Left forelimb (tissue), 1 donor: ENCODE measurements at places on chromosomes 2 and 18.

- no peak for DNase-seq
These were observed 1.2 kb downstream of the TNS1 start for GRCh38 chr2:218001629-218002028.

- no peak for DNase-seq
These were observed 48.1 kb upstream of the SLC35G4 start for GRCh38 chr18:11561293-11561692.

DNA sequence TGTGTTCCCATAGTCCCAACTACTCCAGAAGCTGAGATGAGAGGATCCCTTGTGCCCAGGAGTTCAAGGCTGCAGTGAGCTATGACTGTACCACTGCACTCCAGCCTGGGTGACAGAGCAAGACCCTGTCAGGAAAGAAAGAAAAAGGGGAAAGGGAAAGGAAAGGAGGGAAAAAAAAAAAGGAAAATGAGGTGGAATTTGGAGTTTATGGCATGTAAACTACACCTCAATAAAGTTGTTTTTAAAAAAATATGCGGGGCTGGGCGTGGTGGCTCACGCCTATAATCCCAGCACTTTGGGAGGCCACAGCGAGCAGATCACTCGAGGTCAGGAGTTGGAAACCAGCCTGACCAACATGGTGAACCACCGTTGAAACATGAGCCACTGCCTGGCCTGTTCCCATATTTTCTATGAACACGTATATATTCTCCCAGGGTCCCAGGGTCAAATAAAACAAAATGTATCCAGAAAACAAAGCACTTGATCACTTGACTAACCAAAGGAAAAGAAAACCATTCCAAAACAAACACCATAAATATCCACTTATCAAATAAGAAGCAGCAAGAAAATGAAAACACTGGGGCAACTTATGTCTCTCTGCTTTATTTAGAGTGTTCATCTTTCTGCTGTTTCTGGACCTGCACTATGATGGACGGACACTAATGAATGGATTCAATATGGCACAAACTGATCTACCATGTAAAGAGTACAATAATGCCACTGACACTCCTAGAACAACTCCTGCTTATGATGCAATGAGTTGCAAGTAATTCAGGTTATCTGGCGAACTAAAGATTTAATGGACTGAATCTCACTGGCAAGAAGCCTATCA is 56.8 kb downstream of the ASXL2 start:
- DNase-seq: no peak

DNA sequence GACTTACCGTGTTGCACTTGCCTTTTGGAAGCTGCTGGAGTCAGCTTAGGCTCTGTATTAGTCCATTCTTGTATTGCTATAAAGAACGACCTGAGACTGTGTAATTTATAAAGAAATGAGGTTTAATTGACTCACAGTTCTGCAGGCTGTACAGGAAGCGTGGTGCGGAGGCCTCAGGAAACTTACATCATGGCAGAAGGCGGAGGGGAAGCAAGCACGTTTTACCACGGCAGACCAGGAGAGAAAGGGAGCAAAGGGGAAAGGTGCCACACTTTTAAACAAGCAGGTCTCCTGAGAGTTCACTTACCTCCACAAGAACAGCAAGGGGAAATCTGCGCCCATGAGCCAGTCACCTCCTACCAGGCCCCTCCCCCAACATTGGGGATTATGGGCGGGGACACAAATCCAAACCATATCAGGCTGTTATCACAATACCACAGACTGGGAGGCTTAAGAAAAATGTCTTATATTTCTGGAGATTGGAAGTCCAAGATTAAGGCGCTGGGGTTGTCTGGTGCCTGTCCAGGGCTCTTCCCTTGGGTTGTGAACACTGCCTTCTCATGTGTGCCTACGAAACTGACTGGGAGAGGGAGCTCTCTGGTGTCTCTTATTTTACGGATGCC is 3.6 kb upstream of the D2HGDH start:
- DNase-seq: no peak

DNA sequence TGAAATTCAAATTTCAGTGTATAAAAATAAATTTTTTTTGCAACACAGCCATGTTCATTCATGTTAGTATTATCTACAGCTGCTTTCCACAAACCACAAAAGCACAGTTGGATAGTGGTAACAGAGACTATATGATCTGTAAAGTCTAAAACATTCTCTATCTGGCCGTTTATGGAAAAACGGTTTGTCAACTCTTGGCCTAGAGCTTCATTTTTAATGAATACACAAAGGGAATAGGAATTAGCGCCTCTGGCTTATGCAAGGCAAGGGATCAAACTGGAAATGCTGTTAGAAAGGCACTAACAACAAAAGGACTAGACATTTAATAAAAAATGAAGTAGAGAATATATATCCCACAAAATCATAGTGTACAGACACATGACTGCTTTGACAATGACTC is 211.9 kb downstream of the EXOC6B start:
- DNase-seq: no peak

DNA sequence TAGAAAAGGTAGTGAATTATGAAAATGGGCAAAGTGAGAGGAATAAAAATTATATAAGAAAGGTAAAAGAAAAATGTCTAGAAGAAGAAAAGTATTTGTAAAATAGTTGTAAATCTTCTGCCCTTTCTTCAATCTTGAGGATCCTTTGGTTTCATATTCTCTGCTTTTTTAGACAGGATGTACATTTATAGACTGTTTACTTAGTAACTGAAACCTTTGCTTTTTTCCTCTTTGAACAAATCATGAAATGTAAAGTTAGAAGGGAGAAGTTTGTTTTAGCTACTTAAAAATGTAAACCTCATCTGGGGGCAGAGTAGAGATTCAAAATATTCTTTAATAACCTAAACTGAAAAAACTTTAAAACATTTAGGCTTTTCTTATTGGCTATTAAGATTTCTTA is 150.4 kb upstream of the ITGA4 start:
- no peak for DNase-seq

DNA sequence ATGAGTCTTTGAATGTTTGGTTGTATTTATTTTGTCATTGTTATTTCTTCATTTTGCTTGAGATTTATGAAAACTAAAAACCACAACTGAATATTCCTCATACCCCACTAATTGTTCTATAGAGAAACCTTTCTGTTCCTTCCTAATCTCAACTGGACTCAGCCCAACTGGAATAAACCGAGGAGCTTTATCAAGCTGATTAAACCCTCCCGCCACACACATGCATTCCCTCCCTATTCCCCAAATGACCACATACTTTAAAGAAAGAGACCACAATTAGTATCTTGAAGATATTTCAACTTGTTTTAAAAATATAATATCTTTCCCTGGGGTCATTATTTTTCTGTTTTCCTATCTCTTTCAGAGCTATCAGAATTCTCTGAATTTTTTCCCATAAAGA is 107.5 kb downstream of the OSR1 start:
- no peak for DNase-seq

DNA sequence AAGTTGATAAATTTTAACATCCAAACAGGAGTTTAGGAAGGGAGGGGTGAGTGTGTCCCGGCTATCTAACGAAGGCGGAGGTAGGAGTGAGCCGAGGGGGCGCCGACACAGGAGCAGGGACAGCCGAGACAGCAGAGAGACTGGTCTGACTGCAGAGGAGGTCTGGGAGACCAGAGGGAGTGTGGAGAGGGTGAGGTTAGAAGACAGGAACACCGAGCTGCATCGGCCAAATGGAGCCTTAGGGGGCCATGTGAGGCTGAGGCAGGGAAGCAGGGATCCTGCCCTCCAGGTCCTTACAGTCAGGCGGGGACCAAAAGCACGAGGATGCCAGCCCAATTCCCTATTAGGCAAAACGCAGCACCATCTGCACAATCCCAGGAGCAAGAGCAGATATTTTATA is 67.0 kb downstream of the SFXN5 start:
- peak; percentile 44 for DNase-seq

GRCh38 chr2:769771-770170 is 92.6 kb upstream of the TMEM18 start:
- DNase-seq: no peak

- DNase-seq: no peak
These were observed 797 bp downstream of the TXNL4A start for GRCh38 chr18:79987566-79987965.

GRCh38 chr2:23637011-23637778 is 252.2 kb downstream of the KLHL29 start:
- no peak for DNase-seq

DNA sequence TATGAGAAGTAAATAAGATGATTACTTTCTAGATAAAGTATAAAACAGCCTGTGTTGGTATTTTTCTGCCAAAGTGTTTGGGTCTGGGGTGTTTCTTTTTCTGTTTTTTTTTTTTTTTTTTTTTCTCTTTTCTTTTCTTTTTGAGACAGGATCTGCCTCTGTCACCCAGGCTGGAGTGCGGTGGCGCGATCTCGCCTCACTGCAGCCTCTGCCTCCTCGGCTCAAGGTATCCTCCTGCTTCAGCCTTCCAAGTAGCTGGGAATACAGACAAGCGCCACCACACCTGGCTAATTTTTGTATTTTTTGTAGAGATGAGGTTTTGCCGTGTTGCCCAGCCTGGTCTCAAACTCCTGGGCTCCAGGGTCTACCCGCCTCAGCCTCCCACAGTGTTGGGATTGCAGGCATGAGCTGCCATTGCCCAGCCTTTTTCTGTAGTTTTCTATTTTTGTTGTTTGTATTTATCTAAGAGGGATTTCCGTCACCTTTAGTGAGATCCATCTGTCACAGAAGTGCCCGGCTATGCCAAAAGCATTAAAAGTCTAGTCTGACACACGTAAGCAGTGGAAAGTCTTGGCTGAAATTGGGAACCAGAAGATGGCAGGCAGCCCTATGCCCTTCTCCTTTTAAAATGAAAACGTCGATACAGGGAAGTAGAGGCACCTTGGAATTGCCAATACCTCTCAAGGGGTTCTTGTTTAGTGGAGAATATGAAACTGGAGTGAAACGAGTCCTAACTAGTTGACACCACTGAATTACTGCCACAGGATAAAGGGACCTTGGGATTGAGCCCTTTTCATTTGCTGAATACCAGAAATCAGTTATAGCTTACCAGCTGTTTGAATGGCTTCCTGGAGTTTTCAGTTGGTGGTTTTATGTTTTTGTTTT is 14.0 kb downstream of the UGP2 start:
- DNase-seq: no peak

GRCh38 chr2:155815851-155816250 is 516.7 kb downstream of the NR4A2 start:
- no peak for DNase-seq

GRCh38 chr2:144504218-144504641 is 15.7 kb downstream of the ZEB2 start:
- no peak for DNase-seq

GRCh38 chr2:216745453-216745852 is 50.1 kb upstream of the IGFBP5 start:
- DNase-seq: no peak

- DNase-seq: no peak
These were observed 15.6 kb upstream of the RMND5A start for GRCh38 chr2:86704459-86704971.

DNA sequence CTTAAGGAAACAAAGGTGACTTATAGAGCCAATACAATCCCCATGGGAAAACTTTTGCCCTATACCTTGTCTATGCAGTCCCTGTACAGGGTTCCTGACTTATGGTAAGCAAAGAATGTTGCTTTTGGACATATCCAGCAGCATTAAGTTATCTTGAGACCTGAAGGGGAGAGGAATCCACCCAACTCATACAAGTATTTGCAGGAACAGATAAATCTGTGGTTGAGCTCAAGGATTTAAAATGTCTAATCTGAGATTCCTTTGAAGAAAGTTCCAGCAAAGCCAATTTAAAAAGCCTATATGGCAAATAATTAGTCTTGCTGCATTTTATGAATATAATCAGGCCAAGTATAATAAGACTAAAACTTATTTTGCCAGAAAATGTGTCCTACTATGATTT is 739.5 kb upstream of the CDH2 start:
- no peak for DNase-seq

DNA sequence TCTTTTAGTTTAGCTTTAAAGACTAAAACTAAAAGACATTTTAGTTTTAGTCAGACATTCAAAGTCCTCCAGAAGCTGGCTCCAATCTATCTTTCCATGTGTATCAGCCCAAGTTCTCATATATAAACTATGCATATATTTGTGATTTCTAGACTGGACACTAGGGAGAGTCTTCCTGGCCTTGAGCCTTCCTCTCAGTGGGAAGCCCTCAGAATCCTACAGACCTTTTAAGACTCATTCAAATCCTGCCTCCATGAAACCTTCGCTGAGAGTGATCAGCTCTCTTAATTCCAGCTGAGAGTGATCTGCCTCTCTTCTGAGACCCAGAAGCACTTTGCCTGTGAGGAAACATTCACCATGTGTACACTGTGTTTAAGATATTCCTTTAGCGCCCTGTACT is 452.7 kb downstream of the TGIF1 start:
- DNase-seq: no peak

GRCh38 chr2:100976645-100977391 is 25.3 kb upstream of the RPL31 start:
- DNase-seq: no peak

- DNase-seq: no peak
These were observed 465.0 kb downstream of the ZEB2 start for GRCh38 chr2:144054911-144055310.

GRCh38 chr2:28117104-28117596 is 226.6 kb downstream of the BABAM2 start:
- DNase-seq: no peak

DNA sequence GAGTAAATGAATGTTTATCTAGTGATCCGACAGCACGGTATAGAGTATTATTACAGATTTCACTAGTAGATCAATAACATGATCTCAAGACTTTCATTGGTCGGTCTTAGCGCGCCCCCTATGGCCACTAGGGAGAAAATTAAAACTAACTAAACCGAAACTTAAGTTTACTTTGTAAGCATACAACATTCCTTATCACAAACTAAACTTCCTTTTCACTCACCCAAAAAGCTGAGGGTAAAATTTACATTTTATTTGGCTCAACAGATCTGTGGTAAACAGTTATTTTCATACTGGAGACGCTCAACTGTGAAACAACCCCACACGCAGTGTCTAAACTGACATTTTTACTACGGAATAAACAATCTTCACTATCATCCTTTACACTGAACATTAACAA is 215.6 kb upstream of the MAP2 start:
- no peak for DNase-seq

- no peak for DNase-seq
These were observed 98.0 kb downstream of the CAMKMT start for GRCh38 chr2:44459739-44460138.

- no peak for DNase-seq
These were observed 26.8 kb downstream of the STK17B start for GRCh38 chr2:196144513-196145126.

DNA sequence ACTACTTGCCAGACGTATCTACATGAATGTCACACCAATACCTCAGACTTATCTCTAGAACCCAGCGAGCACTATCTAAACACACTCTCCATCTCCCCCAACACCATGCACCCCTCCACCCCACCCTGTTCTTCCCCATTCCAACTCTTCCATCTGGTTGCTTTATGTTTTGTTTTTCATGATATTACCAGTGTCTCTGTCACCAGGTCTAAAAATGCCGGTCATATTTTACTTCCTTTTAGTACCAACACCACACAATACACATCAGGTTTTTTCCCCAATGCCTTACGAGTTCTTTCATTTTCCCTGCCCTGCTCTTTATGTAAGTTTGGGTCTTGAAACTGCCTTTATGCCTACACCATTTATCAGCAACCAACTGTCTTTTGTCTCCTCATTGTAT is 10.2 kb upstream of the ITGA4 start:
- no peak for DNase-seq

- DNase-seq: no peak
These were observed 118.0 kb downstream of the PLB1 start for GRCh38 chr2:28613633-28614501.

- no peak for DNase-seq
These were observed 1010.7 kb upstream of the ZEB2 start for GRCh38 chr2:145530653-145531052.

GRCh38 chr2:240394549-240394948 is 40.9 kb upstream of the GPC1 start:
- no peak for DNase-seq

GRCh38 chr18:60656553-60656952 is 284.0 kb upstream of the MC4R start:
- DNase-seq: no peak
